Activated CD4-positive, alpha-beta T cell treated with anti-CD3 and anti-CD28 coated beads, Interleukin-2, amount 50 U/mL, for 24 hours (primary cell): ENCODE measurements at places on chromosomes 4 and X.

DNA sequence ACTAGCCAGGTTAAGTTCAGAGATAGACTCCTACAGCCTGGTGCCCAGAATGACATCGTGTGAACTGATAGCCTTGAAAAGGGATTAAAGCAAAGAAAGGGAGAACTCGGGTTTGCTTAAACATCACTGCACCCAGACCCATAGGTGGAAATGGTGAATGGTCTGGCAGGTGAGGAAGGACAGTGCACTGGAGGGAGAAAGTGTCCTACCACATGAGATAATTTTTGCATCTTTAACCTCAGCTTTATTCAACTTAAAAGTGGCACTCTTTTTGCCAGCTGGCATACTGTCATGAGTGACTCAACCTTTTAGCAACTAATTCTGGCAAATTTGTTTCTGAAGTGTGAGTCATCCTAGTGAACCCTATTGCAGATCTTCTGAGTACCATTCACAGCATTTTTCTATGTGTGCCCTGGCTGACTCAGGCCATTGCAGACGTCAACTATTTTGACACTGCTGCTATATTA, 53.0 kb upstream of the DAPP1 start:
- no peak for DNase-seq

GRCh38 chr4:52780617-52781354, 29.6 kb upstream of the ERVMER34-1 start:
- DNase-seq, result no peak

DNA sequence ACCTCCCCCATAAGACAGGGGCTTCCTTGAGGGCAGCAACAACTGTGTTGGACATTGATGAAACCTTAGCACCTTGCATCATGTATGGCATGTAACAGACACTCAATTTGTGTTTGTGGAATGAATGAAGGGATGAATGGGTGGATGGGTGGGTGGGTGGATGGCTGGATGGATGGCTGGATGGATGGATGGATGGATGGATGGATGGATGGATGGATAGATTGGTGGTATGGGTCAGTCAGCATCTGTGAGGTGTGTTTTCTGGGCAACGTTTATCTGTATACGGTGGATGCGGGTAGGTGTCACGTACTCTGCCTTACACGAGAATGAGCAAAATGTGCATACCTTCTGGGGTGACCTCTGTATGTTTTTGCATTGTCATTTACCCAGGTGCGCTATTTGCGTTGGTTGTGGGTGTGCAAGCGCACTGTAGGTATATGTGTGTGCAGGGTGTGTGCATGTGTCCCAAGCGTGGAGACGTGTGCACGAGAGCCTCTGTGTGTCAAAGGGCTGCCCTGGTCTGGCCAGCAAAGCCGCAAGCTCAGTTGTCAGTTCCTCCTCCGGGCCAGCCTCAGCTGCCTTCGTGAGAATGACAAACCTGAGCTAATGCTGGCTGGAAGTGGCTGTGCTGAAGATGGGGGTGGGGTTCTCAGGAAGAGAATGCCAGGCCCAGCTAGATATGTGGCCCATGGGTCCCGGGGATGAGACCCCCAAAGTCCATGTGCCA, 26.5 kb downstream of the ELF4 start:
- no peak for DNase-seq

DNA sequence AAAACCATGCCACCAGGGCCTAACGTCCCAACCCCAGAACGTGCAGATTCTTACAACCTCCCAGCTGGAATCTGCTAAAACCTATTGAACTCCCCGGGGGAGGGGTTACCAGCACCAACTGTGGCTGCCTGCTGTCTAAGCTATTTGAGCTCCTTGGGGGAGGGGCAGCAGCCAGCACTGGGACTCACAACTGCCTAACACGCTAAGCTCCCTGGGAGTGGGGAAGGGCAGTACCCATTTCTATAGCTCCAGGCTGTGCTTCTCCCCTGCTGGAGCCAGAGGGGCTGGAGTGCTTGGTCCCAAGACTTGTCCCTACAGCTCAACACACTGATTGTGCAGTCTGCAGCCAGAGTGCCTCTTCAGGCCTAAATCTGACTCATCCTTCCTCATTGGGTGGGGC, 459.8 kb upstream of the FGF16 start:
- no peak for DNase-seq

DNA sequence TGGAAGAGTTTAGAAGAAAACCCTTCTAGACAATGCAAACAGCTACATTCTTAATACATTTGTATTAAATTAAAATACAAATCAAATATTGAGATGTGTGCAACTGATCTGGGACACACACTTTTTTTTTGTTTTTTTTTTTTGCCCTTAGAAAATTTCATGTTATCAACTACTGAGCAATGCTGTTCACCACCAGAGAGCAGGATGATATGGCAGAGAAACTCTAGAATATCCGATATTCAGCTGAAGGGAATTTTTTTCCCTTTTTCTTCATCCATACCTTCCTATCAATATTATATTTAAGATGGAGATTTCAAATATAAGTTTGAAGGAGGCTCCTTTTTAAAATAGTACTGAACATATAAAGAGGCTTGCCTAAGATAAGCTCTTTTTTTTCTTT, 1.0 kb downstream of the NDST3 start:
- no peak for DNase-seq

DNA sequence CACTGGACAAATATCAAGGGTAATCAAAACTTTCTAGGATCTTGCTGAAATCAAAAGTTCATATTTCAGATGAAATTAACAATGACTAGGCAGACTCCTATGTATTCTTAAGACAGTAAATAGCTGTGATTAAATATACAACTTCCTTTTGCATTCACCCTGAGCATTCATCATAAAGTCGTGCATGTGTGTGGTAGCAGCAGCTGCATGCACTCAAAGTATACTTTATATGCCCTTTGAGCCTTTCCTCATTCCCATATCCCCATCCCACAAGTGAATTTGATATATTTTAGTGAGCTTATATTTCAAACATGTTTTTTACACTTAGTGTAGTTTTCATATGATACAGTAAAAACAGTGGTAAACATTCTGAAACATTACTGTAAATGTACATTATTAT, 959.0 kb downstream of the C4orf33 start:
- DNase-seq, result no peak

DNA sequence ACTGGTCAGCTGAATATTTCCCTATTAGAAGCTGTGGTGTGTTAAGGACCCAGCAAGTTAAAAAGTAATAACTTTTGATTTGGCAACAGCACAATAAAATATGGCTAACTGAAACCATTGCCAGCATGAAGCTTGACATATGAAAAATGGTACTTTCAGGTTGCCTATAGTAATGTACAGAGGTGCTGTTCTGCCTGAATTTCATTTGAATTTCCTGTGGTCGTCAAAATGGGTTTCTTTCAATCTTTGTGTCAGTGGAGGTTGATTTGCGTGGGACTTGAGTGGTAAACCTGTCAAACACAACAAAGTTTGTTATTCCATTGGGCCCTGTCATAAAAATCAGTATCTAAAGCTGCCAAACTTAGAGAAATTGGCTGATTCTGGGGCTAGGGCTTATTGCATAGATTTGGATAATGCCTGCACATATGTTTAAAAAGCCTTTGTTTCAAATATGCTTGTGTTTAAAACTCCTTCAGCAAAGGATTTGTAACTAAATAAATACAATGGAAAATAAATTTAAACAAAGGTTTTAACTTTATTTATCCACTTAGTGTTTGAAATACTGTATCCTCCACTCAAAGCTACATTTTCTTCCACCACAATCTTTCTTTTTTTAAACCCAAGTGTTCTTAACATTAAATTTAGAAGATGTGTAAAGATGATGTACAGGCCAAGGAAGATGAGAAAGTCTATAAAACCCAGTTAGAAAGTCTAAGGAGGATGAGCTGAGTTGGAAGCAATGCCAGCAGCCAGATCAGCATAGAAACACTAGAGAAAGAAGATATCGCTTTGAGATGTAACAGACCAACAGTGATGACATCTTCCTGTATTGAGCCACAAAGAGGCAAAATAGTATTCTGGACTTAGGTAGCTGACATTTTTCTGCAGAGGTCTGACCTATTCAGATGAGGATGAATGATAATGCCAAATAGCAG, 134.8 kb upstream of the GIMD1 start:
- DNase-seq, result no peak

GRCh38 chrX:151974336-151975227, at the start of gene GABRE:
TSS of gene GABRE (minus strand) at chrX:151974676. CDS start at chrX:151974625, 51 bp downstream.
- DNase-seq, result no peak

GRCh38 chr4:139655116-139655515, 10.5 kb upstream of the MGST2 start:
- DNase-seq, result no peak
